Lower leg skin (tissue), 4 donors: ENCODE measurements at places on chromosomes 16 and 17.

- peak; percentile 90 for DNase-seq
Measured at GRCh38 chr17:81833160-81833920, at the start of gene MCRIP1. MCRIP1 (minus strand) TSS chr17:81833291; CDS start chr17:81824506, 8,785 bp downstream.

DNA sequence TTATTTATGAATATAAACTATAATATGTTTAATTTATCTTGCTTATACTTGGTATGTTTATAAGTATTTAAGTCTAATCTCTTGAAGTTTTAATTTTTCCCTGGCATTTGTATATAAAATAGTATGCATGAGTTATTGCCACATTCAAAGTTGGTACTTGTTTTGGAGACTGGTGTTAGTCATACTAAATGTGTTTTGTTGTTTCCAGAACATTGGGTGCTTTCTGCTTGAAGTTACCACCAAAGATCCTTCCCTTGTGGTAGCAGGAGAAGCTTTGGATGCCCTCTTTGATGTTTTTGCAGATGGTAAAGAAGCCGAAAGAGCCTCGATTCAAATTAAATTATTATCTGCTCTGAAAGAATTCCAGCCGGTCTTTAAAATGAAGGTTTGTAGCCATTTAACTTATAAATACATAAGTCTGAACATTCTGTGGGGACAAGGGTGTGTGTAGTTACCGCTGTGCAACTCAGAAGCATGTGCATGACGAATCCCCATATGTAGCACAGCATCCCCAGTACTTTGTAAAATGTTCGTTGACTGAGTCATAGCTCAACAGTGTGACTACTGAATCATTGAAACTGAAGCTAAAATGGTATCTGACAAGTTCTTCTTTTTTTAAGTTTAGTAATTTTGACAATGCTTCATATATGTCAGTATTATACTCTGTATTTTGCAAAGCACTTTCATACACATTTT is 36.4 kb downstream of the HEATR3 start:
- no peak for DNase-seq

- DNase-seq, result no peak
Measured at GRCh38 chr17:78108726-78109488, 19.6 kb downstream of the TMC6 start.

GRCh38 chr17:55294042-55294751 is 29.4 kb downstream of the HLF start:
- DNase-seq, result no peak

GRCh38 chr17:17252149-17252661 is 15.2 kb upstream of the FLCN start:
- no peak for DNase-seq

DNA sequence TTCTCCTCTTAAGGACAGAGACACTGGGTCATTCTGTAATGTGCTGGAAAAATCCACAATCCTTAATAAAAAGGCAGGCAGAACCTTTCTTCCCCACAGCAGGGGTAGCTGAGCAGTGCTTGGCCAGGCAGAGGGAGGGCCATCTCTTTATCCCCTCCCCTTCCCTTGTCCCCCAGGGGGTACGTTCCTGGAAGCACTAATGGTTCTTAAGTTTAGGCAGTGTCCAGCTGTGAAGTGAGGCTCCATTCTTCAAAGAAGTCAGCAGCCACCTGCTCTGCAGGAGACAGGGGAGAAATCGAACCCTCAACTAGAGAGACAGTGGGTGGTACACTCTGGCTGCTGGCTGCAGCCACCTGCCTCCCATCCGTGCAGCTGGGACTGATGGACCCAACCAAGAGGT is 533.9 kb upstream of the CDH11 start:
- no peak for DNase-seq

GRCh38 chr17:66355510-66355909 is 53.1 kb downstream of the PRKCA start:
- DNase-seq, result no peak

DNA sequence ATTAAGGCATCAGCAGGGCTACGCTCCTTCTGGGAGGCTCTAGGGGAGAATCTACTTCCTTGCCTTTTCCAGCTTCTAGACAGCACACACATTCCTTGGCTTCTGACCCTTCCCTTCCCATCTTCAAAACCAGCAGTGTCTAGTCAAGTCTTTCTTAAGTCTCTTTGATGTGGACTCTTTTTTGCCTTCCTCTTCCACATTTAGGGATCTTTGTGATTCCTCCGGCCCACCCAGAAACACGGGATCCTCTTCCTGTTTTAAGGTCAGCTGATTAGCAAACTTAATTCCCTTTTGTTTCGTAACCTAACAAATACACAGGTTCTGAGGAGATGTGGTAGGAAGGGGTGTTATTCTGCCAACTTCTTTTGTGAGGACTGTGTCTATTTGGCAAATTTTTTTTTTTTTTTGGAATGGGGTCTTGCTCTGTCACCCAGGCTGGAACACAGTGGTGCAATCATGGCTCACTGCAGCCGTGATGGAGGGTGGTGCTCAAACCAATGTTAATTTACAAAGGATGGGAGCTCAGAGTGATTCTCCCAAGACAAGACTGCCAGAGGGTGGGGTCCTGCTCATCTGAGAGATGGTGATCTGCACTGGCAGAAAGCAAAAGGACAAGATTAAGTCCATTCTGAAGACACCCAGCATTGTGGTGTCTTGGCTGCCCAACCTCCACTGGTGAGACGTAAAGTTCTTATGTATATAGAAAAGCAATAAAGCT is 14.7 kb downstream of the KNOP1 start:
- no peak for DNase-seq

DNA sequence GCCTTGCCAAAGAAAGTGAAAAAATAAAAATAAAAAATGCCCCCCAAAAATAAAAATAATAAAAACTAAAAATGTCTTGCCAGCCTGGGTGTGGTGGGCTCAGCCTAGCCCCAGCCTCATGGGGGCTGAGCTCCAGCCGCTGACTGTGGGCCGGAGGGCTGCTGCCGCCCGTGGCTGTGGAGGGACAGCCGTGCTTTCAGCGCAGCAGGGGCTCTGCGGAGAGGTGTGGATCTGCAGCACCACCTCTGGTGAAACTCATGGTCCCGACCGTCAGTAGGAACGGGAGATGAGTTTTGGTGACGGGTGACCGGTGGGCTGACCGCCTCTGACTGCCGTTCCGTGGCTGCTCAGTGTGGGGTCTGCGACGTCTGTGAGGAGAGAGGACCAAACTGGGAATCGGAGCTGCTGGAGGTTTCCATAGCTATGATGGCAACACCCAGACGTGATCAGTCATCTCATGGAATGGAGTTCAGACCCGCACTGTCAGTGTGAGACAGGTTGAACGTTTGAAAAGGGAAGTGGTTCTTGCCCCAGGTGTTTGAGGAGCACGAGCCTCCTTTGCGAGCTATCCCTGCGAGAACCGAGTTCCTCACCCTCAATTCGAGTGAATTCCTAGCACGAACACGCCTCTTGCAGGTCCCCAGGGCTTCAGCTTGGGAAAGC is 12.0 kb upstream of the RPL13 start:
- no peak for DNase-seq

DNA sequence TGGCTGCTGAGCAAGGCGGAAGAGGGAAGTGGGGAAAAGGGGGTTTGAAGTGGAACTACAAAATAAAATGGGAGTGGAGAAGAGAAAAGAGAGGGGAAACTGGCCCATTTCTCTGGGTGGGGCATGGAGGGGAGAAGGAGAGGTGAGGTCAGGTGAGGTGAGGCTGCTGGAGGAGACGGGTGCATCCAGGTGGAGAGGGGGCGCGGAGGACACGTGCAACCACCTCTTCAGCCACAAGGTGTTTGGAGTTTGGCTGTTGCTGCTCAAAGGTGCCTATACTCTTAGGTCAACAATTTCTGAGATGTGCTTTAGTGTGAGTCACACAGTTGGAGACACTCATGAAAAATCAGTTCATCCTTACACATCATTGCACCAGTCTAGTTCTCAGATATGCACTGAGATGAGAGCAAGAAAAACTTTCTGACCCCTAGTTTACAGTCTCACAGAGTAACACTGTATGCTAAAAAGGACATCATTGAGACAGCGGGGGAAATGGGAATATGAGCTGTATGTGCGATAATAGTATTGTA is 4.8 kb downstream of the SLC6A4 start:
- no peak for DNase-seq

- no peak for DNase-seq
Measured at GRCh38 chr17:3532106-3532858, 25.3 kb downstream of the TRPV3 start.

DNA sequence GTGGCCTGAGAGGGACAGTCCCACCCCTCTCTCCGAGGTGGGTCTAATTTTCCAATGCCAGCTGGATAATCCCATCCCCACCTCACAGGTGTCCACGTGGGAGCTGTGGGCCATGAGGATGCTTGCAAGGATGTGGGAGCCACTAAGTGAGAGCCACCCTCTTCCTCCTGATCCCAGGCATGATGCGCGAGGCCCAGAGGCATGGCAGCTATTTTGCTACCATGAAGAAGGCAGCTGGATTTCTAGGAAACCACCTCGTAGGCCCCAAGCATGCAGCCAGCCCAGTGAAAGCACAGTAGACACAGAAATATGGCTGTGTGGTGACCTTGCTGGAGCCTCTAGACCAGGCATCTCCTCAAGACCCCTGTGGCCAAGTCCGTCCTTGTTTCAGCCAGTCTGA is 20.4 kb downstream of the KDM8 start:
- DNase-seq, result no peak

GRCh38 chr16:1635070-1635469 is 22.9 kb downstream of the CRAMP1 start:
- DNase-seq, result no peak

- DNase-seq, result no peak
Measured at GRCh38 chr16:9105189-9105588, 13.7 kb downstream of the HAPSTR1 start.

- no peak for DNase-seq
Measured at GRCh38 chr17:32907583-32907982, 20.4 kb upstream of the TMEM98 start.

GRCh38 chr17:29005936-29006511 is at the start of gene SEZ6:
SEZ6 (minus strand) TSS chr17:29006033; CDS start chr17:29005869, 164 bp downstream.
- no peak for DNase-seq

- DNase-seq, result peak; percentile 43
Measured at GRCh38 chr17:67602444-67602843, 115.3 kb upstream of the NOL11 start.

GRCh38 chr16:23323224-23324030 is 21.3 kb downstream of the SCNN1B start:
- DNase-seq, result no peak

DNA sequence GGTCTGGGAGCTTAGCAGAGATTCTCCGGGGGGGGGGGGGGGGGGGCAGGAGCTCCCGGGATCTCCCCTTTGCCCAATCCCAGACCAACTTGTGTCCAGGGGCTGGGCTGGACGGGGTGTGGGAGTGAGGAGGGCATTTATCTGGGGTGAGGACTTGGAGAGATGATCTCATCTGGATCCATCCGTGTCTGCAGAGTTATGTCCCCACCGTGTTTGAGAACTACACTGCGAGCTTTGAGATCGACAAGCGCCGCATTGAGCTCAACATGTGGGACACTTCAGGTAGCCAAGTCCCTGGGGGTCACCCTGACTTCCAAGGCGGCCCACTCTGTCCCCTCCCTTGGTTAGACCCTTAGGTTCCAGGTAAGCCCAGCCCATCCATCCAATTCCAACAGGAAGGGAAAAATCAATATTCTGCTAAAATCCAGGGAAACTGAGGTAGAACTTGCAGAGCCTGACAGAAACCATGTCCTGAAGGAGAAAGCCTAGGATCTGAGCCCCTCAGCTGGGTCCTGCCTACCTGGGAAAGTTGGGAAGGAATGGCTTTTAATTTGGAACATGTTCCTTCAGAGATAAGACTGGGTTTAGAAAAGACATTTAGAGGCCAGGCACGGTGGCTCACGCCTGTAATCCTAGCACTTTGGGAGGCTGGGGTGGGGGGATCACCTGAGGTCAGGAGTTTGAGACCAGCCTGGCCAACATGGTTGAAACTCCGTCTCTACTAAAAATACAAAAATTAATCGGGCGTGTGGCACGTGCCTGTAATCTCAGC is 921 bp downstream of the RND2 start:
- DNase-seq, result no peak

DNA sequence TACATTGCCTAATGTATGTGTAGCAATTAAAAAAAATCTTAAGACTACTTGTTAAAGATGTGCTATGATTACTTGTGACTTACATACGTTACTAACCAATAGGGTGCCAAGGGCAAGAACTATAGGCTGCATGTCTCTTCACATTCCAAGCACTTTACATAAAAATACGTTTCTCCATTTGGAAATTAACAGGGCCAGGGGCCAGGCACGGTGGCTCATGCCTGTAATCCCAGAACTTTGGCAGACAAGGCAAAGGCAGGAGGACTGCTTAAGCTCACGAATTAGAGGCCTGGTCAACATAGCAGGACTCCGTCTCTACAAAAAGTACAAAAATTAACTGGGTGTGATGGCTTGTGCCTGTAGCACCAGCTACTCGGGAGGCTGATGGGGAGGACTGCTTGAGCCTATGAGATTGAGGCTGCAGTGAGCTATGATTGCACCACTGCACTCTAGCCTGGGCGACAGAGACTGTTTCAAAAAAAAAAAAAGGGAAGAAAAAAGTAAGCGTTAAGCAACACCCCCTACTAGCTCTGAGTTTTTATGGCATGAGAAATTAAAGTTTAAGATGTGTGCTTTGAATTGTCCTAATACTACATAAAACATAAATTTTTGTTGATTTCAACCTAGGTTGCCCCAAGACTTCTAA is 12.3 kb downstream of the PSMD12 start:
- no peak for DNase-seq

DNA sequence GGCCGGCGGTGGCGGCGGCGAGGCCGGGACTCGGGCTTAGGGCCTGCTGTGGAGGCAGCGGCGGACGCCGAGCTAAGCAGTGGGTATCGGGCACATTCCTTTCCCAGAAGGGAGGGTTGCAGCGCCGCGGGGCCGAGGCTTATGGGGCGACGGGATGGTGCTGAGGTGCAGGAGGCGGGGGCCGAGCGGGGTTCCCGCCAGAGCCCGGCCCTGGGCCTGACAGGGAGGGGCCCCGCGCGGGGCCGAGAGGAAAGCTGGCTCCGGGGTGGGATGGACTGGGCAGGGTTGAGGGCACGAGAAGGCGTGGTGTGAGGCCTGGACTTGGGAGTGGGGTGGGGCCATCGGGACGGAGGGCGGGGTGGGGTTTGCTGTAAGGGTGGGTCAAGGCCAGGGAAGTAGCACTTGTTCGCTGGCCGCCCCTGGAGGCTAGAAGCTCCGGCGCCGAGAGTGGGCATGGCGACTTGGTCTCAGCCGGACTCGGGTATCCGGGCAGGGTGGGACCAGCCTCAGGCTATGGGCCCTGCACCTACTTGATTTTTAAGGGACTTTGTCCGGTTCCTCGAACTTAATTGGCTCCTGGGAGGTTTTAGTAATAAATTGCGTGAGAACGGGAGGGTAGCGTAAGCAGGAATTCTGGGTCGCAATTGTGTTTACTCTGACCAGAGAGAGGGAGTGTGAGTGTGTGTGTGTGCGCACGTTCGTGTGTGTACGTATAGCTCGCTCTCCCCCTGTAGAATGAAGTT is 396 bp downstream of the NFE2L1 start:
- peak; percentile 87 for DNase-seq
